EH (cell line): ENCODE measurements at places on chromosomes 7 and 10.

DNA sequence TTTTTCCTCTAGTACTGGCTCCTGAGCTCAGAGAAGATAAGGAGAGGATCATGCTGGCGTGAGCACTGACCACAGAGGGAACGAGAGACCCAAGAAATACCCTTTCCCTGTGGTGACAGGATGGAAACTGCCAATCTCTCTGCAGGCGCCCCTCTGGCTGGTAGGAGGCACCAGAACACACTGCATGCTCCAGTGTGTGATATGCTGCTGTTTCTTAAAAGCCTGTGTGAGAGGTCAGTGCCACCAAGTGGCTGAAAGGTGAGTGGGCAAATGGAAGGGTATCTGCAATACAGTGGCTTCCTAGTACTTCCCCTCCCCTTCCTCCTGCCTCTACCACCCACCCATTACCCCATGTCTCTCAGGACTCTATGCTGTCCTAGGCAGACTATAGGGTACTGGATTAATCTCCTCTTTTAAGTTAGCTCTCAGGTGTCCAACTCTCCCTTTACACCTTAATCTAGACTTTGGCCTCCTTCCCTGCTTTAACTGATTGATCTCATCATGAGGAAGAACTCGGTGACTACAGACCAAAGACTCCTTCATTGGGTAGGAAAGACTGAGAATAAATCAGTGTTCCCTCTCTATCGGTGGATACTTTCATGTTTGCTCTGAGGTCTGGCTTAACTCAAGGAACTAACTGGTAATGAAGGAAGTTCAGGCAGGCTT, 283.6 kb downstream of the ADRA2A start:
- peak; percentile 37 for DNase-seq

DNA sequence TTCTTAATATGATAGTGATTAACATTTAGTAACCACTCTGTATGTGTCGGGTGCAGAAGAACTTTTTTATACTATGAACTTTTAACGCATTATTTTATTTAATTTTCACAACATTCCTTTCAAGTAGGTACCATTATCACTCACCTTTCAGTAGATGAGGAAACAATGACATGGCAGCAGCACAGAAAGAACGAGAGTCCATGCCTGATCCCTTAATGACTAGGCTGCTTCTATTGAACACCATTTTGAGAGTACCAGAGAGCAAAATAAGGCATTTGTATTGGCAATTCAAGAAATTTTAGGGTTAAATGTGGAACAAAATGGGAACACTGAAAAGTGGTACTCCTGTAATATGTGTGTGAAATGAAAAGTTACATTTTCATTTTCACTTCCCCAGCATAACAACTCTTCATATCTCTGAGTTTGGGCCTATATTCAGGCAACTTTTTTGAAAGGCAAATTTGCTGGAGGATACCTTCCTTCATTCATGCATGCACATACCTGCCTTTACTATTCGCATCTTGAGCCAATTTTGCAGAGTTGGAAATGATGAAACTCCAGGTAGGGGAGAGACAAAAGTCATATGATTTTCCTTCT, 12.8 kb downstream of the LRRN3 start:
- no peak for DNase-seq

- DNase-seq: peak; percentile 49
Measured at GRCh38 chr10:73163096-73163495, 4.7 kb downstream of the ECD start.

GRCh38 chr7:23469150-23469960, 936 bp downstream of the IGF2BP3 start:
- no peak for DNase-seq

- DNase-seq: no peak
Measured at GRCh38 chr10:98078774-98079173, 48.4 kb upstream of the CRTAC1 start.

- DNase-seq: no peak
Measured at GRCh38 chr7:135597926-135598305, 40.2 kb downstream of the NUP205 start.

DNA sequence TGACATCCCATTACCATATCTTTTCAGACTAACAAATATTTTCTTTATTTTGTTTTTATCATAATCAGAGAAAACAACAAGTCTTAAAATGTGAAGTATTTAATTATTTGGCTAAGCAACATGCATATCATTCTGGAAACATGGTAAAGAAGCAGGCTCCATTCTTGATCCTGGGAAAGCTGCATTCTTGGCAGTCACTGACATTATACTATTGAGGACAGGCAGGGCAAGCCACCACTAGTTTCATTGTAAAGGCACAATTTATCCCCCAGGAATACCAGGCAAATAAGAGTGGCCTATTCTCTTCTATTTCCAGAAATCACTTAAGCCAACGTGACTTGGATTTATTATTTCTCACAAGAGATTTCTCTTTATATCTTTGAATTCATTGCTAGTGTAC, 153.8 kb upstream of the AKR1E2 start:
- DNase-seq: peak; percentile 32

DNA sequence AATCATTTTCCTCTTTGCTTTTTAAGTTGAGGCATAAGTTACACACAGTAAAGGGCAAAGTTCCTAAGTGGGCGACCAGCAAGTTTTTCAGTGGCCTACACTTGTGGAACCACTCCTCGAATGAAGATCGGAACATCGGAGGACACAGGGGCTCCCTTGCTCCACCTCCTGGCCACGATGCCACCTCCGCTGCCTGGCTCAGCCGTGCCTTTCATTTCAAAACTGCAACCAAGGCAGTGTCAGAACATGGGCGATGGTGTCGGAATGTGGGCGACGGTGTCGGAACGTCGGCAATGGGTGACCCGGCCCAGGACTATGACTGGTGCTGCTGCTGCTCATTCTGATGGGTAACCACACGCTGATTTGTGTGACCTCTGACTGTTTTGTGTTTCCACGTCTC, 9.6 kb upstream of the VIPR2 start:
- no peak for DNase-seq

DNA sequence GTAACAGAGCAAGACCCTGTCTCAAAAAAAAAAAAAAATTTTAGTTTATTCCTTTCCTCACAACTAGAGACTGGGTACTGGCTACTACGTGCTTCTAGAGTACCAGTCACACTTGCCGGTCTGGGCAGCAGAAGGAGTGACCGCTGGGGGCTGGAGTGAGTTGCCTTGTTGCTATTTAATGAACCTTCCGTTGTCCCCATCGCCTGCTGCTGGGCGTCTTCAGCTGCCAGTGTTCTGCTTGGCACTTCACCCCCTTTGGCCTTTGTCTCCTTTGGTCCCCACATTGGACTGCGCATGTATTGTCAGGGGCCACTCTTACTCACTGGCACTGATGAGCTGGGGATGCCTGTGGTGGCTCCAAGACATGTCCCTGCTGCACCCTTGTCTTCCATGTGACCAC, 110.6 kb downstream of the CLEC2L start:
- DNase-seq: no peak

DNA sequence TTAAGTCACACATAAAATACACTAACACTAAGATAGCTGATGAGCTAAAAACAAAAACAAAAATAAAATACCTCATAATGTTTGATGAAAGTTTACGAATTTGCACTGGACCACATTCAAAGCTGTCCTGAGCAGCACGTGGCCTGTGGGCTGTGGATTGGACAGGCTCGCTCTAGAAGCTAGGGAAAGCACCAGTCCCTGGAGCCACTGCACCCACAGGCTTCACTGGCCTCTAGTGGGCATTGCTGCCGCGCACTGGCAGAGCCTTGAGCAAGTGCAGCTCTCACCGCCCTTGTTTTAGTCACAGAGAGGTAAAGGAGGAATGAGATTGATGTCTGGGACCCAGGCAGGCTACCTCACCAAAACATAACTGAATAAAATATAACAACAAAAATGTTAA, 67.6 kb downstream of the PAX2 start:
- no peak for DNase-seq

- DNase-seq: peak; percentile 97
Measured at GRCh38 chr10:69974551-69975155, 78.0 kb upstream of the MACROH2A2 start.

- DNase-seq: no peak
Measured at GRCh38 chr7:157061979-157062378, 51.5 kb upstream of the MNX1 start.

DNA sequence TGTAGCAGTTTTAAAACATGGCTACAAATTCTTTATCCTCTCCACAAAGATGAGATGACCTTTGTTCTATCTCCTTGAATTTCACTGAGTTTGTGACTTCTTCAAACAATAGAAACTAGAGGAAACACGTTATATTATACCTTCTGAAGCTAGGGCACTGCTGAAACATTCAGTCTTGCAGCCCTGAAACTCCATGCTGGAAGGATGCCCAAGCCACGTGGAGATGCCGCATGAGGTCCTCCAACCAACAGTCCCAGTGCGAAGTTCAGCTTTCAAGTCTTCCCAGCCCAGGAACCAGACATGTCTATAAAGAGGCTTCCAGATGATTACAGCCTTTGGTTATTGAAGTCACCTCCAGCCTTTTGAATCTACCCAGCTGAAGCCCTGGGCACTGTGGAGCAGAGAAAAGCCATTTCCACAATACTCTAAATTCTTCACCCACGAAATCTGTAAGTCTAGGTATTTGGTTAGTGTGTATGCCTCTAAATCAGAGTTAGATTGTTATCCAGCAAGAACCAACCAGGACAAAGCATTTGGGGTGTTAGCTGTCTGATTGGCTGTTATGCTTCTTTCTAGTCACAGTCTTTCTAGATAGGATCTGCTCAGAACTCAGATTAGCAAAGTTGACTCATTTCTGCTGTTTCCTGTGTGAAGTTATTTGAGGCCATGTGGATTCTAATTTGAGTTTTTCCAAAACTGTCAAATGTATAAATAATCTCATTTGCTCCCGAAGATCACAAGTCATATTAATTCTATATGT, 186.5 kb upstream of the TMEM72 start:
- peak; percentile 96 for DNase-seq

GRCh38 chr10:118537623-118538022, 57.8 kb downstream of the PRLHR start:
- no peak for DNase-seq

DNA sequence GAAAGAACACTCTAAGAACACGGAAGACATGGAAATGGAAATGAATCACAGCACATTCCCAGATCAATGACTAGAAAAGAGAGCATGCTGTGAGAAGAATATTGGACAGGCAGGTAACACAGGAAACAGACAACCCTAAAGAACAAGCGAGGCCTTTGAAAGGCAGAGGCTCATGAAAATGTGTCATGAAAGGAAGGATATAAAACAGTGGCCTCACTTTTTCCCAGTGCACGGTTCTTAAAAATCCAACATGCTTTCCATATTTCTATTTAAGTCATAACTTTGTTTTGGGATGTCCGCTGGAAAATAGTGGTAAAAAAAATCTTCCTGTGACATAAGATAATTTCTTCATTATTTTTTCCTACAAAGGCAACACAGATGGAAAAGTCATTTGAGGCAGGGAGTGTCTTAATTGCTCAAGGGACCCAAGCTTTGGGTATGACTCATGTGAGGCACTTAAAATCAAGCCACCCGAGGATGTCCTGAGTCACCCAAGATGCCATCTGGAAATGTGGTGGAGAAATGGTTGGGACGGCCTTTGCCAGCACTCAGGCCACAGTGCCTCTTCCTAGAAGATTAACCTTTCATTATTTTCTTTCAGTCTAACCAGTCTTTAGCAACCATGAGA, 17.0 kb downstream of the ITIH5 start:
- no peak for DNase-seq

GRCh38 chr7:115346685-115347084, 424.8 kb downstream of the MDFIC start:
- peak; percentile 40 for DNase-seq

DNA sequence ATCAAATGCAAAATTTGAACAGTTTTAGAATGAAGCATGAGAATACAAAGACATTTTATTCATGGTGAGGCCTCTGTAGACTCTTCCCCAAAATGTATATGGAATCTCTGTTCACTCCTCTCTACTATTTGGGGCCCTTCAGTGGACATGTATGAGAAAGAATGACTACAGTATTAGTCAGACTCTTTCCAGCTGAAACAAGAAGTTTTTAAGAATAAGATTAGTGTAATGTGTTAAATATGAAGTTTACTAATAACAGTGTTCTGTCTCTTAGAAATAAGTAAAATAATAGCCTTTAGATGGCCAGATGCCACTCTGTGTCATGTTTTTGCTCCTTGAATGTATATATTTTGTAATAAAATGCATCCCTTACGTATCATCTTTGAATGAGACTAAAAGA, 585.6 kb downstream of the SUGCT start:
- DNase-seq: peak; percentile 63

DNA sequence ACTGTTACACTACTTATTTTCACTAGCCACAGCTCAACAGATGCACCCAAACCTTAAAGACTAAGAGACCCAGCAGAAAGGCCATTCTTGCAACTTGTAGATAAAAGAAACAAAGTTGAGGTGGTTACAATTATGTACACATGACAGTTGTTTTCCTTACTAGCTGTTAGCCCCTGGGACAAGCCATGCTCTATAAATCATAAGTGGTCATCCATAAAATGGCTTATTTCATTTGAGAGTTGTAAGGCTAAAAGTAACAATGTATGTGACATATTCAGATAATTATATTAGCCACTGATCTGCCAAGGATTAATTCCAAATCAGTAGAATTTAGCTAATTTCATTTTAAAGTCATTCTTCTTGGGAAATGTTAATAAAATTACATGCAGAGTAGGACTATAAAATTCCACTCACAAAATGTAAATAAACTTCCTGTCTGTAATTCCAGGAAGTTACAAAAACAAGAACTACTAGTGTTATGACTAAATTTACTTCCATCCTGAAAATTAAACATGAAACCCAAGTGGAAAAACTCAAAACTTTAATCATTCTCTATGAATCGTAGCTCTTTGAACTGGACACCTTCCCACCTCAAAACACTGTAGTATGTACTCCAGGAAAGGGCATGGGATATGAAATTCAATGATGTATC, 13.3 kb downstream of the SLC37A3 start:
- peak; percentile 30 for DNase-seq

DNA sequence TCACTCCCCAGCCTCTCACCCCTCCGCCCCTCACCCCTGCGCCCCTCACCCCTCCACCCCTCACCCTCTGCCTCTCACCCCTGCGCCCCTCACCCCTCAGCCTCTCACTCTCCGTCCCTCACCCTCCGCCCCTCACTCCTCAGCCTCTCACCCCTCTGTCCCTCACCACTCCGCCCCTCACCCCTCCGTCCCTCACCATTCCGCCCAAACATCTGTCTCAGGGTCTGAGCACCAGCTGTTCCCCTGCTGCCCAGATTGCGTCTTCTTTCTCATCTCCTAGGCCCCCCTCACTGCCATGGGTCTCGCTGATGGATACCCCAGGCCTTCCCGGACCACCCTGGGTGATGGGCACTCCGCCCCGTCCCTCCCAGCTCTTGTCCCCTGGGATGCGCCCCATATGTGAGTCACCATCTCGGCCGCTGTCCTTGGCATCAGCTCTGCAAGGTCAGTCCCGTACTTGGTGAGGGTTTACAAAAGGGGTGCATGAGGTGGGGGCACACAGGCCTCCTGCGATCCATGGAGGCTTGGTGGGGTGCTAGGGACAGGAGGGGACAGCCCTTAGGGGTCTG, 65.4 kb upstream of the GNA12 start:
- no peak for DNase-seq

- DNase-seq: no peak
Measured at GRCh38 chr7:75718390-75719031, 20.2 kb downstream of the HIP1 start.
